ENCODE measurements at places on chromosomes 3 and 15. TPM values are rescaled to one million over a fixed set of nuclear protein-coding genes. Genes with fewer than 3 reads are reported as not detected.

GRCh38 chr3:55630280-55630920 is 143.3 kb upstream of the WNT5A start:
- no peak for DNase-seq

DNA sequence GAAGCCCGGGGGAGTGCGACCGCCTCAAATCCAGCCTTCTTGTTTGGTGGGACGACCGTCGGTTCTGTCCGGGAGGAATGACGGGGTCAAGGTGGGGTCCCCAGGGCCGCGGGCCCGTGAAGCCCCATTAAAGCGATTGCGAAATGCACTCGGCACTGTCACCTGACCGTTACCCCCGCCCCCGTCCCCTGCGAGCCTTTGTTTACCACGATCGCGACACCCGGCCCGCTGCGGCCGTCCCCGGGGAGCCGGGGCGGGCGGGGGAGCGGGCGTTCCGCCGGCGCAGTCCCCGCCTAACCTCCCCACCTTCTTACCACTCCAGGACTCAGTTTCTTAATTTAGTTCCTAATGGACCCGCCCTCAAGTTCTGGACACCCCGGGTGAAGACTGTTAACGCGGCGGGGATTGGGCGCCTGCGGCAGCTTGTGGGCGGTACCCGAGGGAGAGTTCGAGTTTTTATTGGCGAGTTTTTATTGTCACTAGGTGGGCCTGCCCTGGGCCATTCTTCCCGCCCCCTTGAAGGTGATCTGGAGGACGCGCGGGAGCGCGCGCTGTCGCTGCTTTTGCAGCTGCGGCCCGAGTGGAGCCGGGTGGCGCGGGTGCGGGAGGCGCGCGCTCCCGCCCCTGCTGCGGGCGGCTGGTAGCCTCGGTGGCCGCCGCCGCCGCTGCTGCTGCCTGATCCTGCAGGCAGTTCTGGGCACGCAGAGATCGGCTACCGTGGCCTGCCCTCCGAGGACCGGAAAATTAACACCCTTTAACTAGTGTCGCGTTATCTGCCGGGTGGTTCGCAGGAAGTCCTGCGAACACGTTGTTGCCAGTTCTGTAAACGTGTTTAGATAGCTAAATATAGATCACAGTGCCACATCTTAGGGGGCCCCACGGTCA is 1.0 kb downstream of the KLHL24 start:
- peak; percentile 97 for DNase-seq

DNA sequence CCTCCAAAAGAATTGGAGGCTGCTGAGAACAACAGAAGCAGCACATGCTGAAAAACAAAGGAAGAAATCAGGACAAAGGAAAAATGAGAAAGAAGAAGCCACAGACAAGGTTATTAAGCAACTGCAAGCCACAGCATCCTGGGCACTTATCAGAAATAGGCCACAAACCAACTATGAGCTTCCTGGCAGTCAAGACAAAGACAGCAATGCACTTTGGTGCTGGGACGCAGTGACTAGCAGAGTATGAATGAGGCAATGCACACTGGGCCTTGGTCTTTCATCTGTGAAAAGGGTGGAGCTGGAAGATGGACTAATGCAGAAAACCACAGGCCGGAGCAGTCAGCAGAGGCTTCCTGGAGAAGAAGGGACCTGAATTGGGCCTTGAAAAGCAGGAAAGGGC is 56.0 kb upstream of the LINGO1 start:
- DNase-seq: no peak

DNA sequence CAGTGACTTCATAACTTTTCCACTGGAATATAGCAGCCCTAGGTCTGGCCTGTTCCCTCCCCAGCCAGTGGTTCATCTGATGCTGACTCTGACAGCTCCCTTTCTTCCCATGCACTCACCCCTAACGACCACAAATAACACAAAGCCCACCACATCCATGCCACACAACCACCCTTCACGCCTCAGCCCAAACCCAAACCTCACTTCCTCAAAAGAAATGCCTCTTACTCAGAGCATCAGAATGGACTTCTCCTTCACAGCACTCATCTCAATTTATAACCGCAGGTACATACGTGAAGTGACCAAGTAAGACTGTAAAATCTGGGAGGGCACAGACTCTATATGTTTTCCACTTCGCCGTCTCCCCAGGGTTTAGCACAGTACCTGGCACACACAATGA is 1.1 kb downstream of the RBSN start:
- peak; percentile 37 for DNase-seq

- DNase-seq: no peak
Measured at GRCh38 chr3:54125300-54125699, 2.9 kb downstream of the CACNA2D3 start.

GRCh38 chr3:177689869-177690268 is 492.6 kb upstream of the TBL1XR1 start:
- no peak for DNase-seq

DNA sequence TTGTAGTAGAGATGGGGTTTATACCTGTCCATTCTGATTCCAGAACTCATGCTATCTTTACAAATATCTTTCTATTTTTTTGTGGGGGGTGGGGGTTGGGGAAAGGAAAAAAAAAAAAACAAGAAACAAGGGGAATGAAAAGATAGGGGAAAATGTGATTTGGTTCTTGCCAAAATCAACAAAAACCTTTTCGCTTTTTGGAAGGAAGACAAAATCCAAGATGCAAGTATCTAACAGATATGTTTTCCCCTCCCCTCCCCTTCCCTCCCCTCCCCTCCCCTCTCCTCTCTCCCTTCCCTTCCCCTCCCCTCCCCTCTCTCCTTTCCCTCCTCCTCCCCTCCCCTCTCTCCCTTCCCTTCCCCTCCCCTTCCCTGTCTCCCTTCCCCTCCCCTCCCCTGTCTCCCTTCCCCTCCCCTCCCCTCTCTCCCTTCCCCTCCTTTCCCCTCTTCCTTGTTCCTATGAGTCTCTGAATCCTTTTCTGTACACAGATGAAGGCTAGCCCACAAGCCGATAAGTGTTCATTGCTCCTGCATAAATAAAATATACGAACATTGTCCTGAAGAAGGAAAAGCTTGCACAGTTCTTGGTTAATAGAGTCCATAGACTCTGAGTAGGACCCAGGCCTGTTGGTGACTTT is 551.9 kb downstream of the EDEM1 start:
- no peak for DNase-seq

DNA sequence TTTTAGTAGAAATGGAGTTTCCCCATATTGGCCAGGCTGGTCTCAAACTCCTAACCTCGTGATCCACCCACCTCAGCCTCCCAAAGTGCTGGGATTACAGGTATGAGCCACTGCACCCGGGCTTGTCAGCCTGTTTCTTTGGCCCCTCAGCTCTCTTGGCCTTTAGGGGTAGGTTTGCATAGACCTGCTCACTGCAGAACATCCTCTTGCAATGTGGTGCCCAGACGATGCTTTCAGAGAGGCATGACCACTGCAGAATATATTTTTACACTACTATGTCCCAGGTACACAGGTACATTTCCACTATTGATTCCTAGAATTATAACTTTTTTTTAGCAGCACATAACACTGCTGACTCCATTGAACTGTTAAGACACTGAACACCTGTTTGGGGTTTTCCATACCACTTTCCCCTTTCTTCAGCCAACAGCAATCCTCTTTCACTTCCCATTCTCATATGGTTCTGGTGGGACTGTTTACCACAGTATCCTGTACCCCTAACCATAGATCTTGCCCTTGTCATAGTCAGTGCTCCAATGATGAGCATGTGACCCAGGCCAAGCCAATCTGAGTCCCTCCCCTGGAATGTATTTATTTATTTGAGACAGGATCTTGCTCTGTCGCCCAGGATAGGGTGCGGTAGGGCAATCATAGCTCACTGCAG is 21.1 kb downstream of the CCDC32 start:
- no peak for DNase-seq

DNA sequence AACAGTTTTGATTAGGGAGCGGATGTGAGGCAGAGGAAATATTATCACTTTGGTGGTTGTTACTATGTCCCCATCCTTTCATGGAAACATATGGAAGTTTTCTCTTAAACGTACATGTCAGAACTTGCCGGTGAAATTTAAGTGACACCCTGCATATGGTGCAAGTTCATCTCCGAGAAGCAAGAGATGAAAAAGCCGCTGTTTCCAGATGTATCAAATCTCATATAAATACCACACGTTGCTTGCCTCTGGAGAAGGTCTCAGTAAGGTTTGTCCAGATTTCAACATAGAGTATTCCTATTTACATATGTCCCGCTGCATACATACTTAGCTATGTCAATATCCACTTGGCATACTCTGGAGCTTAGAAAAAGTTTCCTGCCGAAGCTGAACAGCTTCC is 172.2 kb upstream of the ICE2 start:
- no peak for DNase-seq

DNA sequence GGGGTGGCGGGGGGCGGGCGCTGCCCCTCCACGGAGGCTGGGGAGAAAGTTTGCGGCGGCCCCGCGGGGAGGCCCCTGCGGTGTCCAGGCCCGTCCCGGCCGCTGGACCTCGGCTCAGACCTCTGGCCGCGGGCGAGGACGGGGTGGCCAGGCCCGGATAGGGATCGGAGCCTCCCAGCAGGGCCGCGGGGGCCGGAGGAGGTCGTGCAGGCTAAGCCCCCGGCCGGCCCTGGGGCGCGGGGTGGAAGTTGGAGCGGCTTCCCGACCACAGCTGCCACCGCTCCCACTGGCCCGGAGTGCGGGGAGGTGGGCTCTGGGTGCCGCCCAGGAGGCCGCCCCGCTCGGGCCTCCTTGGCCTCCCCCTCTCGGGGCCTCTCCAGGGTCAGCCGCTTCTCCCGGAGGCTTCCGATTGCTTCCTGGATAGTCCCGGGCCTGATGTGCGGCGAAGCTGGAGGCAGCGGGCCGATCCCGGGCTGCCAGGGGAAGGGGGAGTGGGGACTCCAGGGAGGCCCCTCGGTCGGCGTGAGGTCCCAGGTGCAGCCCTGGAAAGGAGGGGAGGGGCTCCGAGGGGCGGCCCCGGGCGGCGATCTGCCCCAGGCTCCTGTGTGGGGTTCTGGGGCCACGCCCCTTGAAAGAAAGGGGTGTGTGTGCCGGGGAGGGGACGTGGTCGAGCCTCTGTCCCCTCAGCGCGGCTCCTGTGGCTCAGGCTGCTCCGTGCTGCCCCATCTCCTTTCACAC is 907 bp downstream of the PLXNA1 start:
- DNase-seq: peak; percentile 47

DNA sequence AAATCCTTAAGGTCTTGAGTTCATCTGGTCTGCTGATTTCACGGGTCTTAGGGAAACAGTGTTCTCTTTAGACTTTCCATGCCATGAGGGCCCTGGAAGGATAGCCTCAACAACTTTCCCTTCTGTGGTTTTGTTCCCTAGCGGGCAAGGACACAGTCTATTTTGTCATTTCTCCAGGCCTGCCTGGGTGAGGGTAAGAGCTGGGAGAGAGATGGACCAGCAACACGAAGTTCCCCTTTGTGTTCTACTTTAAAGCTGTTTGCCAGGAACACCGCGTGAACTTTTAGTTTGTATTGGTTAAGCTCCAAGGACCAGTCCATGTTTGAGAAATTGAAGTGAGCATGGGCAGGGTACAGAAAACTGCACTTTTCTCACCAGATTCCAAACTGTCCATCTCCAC is 20.9 kb downstream of the ST3GAL6 start:
- no peak for DNase-seq

DNA sequence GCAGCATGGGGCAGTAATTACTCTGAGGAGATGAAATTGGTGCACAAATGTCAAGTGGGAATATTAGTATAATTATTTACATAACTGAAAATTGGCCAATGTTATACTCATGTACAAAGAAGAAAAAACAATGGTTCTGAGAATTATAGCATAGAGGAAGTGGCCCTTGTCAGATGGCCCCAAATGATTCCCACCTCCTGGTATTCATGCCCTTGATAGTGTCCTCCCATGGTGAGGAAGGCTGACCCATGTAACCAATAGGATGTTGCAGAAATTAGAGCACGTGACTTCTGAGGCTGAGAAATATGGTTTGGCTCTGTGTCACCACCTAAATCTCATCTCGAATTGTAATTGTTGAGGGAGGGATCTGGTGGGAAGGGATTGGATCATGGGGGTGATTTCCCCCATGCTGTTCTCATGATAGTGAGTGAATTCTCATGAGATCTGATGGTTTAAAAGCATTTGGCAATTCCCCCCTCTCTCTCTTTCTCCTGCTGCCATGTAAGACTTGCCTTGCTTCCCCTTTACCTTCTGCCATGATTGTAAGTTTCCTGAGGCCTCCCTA is 368.5 kb downstream of the SHQ1 start:
- DNase-seq: no peak

- no peak for DNase-seq
Measured at GRCh38 chr3:133781570-133781969, 24.0 kb upstream of the SRPRB start.

GRCh38 chr3:55583475-55583874 is 96.4 kb upstream of the WNT5A start:
- DNase-seq: no peak

DNA sequence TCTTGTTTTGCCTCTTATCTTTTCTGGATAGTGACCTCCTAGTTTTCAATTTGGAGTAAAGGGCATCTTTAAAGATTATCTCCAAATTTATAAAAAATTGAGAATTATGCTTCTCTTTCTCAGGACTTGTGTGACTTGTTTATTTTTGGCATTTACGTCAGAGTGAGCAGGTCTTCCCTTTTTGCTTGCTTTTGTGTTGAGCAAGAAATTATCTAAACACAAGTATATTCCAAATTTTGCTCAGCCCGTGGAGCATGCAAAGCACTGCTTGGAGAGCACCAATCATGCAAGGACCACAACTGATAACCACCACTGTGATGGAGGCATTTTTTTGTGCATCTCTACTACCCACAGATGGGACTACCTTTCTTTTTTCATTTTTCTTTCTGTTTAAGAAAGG is 7.1 kb downstream of the SLC25A26 start:
- no peak for DNase-seq

GRCh38 chr3:149941946-149942345 is 28.7 kb downstream of the PFN2 start:
- DNase-seq: no peak

- DNase-seq: no peak
Measured at GRCh38 chr3:57927916-57928315, 80.3 kb upstream of the FLNB start.

DNA sequence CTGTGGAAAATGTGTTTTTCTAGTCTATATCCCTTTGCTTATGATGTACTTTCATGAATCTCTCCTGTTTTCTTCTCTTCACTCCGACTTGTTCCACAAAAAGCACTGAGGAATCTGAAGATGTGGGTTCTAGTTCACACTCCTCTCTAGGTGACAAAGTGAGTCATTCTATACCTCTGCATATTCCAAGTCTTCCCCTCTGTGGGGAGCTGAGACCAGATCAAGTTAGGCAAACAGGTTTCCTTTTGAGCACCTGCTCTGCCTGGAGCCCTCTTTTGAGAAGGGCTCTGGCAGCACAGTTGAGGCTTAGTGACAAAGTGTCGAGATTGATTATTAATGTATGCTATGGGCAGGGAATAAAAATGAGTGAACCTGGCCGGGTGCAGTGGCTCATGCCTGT is 82.4 kb upstream of the VGLL4 start:
- DNase-seq: no peak

XCR1 gene
- not detected for total RNA-seq

RETNLB gene
- not detected for total RNA-seq

CASR gene
- total RNA-seq: not detected

UROC1 gene
- not detected for total RNA-seq

All from Daoy (cell line).